ENCODE measurements at places on chromosomes 2 and 18.

GRCh38 chr2:226847090-226847489, 11.2 kb downstream of the RHBDD1 start:
- DNase-seq = no peak

DNA sequence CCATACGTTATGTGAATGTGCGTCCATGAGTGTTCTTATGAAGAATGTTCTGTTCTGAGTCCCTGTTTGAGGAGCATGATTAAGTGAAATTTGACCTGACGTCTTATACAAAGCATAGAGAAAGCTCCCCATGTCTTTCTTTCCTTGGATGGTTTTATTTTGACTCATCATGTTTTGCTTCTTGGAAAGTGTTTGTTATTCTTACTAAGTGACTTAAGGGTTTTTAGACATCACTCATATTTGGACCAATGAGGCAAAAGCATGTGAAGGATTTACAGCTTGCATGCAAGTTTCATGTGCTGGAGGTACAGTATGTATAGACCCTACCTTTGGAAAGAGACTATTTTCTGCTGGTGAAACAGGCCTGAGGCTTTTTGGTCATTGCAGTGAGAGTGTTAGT, 33.5 kb upstream of the ZEB2 start:
- DNase-seq = no peak

DNA sequence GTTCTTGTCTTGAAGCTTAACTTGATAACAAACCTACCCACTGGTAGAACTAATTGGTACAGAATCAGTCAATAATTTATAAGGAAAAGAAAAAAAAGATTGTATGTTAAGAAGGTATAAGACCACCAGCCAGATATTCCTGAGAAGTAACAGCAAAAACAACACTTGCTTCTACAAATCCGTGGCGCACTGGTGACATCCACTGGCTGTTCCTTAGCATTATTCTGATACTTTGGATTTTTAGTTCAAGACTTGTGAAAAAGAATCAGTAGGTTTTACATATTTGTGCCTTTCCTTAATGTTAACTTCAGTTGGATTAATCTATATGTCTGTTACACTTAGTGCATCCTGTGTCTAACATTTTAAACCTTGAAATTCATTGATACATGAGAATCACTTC, 141.8 kb downstream of the GRB14 start:
- DNase-seq = peak; percentile 71

DNA sequence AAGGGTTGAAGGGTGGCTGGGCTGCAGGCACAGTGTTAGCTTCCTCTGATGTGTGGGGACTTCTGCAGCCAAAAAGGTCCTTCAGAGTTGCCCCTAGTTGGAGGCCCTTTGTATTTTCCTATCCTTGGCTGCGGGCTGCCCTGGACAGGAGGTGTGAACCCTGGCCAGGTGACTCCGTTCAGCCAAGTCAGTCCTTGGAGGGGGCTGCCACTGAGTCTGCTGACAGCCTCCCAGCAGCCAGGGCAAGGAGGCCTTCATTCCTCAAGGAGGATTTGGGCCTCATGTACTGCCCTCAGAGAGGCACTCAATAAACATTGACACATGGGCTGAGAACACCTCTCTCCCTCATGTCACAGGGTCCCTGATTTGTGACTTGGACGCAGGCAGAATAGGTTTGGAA, 62.4 kb downstream of the MAPK4 start:
- no peak for DNase-seq

Measured in COR-L47 (cell line).